ENCODE measurements at places on chromosomes 11 and 22. TPM values are rescaled to one million over a fixed set of nuclear protein-coding genes. Genes with fewer than 3 reads are reported as not detected.

TRIM29 gene
- total RNA-seq, result 3.3 TPM

RHOD gene
- 24.7 TPM for total RNA-seq

ZP1 gene
- not detected for total RNA-seq

JAML gene
- total RNA-seq, result 0.07 TPM

FGF19 gene
- 0.73 TPM for total RNA-seq

CASP12 gene
- total RNA-seq, result not detected

CARD18 gene
- not detected for total RNA-seq

APOA5 gene
- not detected for total RNA-seq

DCDC1 gene
- total RNA-seq, result 0.68 TPM

PES1 gene
- 98.9 TPM for total RNA-seq

MAP4K2 gene
- total RNA-seq, result 17.4 TPM

BATF2 gene
- 4.5 TPM for total RNA-seq

TPH1 gene
- 0.24 TPM for total RNA-seq

RGL4 gene
- not detected for total RNA-seq

DCHS1 gene
- total RNA-seq, result not detected

PRG3 gene
- not detected for total RNA-seq

OR5B12 gene
- not detected for total RNA-seq

PNPLA5 gene
- not detected for total RNA-seq

BTBD18 gene
- total RNA-seq, result not detected

SLC39A13 gene
- total RNA-seq, result 23.8 TPM

CALCA gene
- not detected for total RNA-seq

MUC5B gene
- total RNA-seq, result 3.4 TPM

PICK1 gene
- 58.3 TPM for total RNA-seq
